ENCODE measurements at places on chromosomes 3 and 15. TPM values are rescaled to one million over a fixed set of nuclear protein-coding genes. Genes with fewer than 3 reads are reported as not detected.

- DNase-seq = no peak
Measured at GRCh38 chr3:180390313-180390712, 211.7 kb upstream of the TTC14 start.

DNA sequence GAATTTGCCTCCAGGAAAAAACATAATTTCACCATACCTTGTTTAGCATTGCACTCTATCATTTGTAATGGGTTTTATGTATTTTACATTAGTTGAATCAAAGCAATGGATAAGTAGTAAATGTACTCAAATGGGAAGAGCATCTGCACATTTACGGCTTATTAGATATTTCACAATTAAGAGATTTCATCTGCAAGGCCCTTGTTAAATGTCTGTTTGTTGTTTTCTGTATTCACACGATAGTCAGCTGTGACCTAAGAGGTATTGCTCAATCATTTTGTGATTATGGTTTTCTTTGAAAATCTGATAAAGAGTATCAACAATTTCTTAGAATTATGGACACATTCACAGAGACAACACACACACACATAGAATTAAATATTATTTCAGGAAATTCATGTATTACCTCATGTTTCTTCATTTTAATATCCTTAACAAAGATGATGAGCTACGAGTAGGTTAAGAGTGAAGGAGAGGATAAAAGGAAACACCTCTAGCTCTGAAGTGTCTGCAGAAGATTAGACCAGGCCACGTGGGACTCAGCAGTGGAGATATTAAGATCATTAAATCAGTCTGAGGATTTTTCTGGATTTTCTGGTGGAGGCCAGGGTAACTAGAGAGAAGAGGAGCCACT is 121.9 kb upstream of the POU1F1 start:
- DNase-seq = no peak

DNA sequence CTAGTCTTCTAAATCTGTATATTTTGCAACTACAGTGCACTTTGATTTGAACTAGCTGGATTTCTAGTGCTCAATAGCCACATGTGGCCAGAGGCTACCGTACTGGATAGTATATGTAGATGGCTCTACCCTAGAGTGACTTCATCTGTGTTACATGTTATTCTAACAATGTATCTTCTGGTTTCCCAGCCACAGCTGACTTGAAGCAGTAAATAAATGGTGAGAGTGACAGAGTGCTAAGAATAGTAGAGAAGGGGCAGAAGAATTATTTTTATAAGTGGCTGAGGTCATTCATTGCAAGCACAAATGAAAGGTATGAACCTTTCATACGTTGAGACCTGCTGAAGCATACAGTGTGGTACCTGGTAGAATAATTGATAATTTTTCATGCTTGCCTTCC is 30.9 kb downstream of the KAT2B start:
- DNase-seq = no peak

CFAP44 gene
- total RNA-seq = 28.4 TPM

PPP2R3A gene
- 20.6 TPM for total RNA-seq
